ENCODE measurements at places on chromosomes 7 and 10.

DNA sequence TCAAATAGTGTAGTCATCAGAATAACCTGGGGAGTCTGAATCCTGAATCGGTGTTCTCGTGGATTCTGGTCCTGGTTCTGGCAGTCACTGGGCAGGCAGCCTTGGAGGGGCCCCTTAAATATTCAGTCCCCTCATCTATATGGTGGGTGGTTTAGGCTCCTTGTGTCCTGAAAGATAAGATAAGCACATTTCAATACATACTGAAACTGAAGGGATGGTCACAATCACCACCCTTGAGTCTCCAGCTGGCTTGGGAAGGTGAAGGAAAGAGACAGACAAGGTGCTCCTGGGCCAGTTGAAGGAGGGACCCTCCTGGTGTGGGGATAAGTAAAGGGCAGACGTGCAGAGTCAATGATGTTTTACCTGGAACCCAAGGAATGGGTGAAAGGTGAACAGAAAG lies 146.7 kb downstream of the CXCL12 start:
- no peak for DNase-seq

GRCh38 chr10:124378881-124379471 lies 39.7 kb downstream of the OAT start:
- DNase-seq = no peak

DNA sequence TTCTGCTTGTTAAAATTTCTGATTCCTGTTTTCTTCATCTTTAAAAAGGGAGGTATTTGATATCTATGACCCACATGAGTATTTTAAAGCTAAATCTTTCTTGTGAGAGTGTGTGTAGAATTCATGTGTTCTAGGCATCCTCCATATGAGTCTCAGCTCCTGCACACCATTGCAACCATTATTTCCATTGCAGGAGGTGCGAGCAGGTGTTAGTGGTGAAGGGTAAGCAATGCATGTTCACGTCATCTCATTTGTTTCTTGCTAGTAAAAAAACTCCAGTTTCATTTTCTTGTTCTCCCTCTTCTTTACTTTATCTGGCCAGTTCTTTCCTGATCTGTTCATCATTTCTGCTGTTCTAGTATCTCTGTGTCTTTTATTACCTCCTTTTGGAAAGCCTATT lies 100.5 kb downstream of the ADRA2A start:
- DNase-seq = no peak

GRCh38 chr10:121080281-121080891 lies 229.2 kb downstream of the WDR11 start:
- no peak for DNase-seq

- no peak for DNase-seq
Measured at GRCh38 chr7:25319707-25320106, 91.4 kb upstream of the NPVF start.

DNA sequence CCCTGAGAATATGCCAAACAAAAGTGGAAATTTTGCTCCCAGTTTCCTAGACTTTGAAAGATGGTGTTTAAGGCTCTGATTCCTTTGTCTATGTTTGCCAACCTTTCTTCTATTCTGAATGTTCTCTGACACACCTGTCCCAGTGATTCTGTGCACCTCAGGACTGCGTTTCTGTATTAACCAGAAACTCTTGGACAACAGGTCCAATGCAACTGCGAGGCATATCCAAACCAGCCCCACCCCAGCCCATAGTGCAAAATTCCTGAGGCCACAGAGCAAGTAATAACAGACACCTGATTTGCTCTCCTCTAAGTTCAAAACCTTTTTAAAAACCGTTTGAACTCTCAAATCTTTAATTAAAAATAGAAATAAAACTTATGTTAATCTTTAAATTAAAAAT lies 37.0 kb upstream of the MSRB2 start:
- no peak for DNase-seq

DNA sequence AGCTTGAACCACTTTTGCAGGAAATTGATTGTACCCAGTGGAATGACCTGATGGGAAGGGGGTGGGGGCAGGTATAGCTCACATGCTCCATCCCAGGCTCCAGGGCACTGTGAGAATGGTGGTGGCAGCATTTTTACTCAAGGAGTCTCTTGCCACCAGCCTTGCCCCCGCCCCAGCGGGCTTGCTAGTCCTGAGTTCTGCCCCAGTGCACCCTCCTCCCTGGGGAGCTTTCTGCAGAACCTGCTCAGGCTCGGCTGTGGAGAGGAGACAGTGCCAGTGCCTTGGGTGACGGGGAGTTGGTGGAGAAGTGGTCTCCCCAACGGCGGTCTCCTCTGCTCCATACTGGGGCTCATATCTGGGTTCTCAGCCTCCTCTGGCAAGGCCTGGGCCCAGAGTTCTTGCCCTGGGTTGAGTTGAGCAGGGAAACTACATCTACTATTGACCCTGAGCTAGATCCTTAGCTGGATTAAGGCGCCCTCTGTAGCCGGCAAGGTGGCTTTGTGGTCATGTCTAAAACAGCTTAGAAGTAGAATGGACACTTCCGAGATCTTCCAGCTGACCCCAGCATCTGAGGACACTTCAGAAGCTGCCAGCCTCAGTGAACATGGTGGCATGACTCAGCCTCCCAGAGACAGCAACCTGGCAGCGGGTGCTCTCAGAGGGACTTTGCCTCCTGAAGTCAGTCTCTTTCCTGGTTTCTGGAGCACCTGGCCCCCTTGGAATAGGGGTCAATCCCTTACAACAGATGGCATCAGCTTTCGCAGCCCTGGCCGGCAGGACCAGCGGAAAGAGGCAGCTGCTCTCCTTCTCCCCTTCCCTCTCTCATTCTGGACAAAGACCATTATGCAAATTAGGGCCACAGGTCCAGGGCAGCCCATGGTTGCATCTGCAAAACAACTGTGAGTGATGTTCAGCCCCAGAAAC lies 363.4 kb upstream of the MKI67 start:
- no peak for DNase-seq

DNA sequence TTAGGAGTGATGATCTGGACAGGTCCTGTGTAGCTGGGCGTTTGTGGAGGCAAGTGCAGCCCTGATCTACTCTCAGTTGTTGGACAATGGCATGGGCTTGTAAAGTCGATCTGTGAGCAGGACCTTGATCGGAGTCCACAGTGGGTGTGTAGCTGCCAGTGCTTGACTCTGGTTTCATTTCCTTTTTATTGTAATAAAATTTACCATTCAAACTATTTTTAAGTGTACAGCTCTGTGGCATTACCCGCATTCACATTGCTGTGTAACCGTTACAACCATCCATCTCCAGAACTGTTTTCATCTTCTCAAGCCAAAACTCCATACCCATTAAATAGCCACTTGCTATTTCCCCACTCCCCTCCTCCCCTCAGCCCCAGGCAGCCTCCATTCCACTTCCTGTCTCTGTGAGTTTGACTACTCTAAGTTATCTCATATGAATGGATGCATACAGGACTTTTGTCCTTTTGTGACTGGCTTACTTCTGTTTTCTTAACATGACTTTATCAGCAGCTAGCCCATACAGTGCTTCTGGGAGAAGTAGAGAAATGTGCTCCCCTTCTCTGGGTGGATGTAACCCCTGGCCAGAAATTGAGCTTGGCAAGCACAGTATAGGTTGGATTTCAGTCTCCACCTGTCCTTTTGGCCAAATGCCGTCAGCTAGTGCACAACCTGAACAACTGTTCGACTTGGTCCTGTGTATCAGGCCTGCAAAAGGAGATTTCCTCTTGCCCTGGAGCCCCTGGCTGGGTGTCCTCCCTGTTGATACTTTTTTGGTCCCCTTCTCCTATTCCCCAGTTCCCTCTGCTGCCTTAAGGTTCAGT lies 180.0 kb downstream of the LRMDA start:
- no peak for DNase-seq

DNA sequence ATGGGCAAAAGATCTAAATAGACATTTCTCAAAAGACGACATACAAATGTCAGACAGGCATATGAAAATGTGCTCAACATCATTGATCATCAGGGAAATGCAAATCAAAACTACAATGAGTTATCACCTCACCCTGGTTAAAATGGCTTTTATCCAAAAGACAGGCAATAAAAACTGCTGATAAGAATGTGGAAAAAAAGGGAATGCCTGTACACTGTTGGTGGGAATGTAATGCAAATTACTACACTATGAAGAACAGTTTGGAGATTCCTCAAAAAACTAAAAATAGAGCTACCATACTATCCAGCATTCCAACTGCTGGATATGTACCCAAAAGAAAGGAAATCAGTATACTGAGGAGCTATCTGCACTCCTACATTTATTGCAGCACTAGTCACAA lies 18.0 kb downstream of the GSDME start:
- DNase-seq = no peak

- DNase-seq = no peak
Measured at GRCh38 chr7:151008143-151008510, 16.2 kb downstream of the ATG9B start.

GRCh38 chr7:50552921-50553320 lies 12.3 kb downstream of the DDC start:
- DNase-seq = no peak

GRCh38 chr7:3923307-3923918 lies 622.4 kb downstream of the SDK1 start:
- no peak for DNase-seq

DNA sequence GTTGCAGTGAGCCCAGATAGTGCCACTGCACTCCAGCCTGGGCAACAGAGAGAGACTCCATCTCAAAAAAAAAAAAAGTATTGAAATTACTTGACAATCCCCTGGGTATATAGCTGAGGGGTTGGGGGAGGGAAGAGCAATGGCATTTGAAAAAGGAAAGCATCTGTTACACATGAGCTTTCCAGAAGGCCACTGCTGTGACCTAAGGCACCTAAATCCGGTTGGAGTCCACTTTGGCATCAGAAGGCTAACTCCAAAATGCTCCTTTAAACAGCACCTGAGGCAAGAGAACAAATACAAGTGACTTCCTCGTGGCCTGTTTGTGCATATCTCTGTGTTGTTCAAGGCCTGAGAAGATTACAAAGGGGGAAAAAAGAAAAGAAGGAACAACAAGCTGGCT lies 74.8 kb upstream of the PALS2 start:
- DNase-seq = no peak

DNA sequence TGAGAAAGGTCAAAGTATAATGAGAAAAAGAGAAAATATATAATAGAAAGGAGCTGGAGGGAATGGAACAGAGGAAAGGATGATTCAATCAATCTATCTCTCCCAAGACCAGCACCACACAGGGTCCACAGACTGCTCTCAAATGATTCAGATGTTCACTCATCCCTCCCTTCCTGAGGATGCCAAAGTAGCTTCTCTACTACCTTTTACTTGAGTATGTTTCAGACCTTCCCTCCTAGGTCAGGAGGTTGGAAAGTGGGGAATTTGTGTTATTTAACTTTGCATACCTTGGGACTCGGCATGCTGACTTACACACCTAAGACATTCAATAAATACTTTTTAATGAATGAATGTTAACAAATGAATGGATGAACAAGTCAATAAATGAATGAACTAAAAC lies 30.6 kb downstream of the CPVL start:
- DNase-seq = no peak

DNA sequence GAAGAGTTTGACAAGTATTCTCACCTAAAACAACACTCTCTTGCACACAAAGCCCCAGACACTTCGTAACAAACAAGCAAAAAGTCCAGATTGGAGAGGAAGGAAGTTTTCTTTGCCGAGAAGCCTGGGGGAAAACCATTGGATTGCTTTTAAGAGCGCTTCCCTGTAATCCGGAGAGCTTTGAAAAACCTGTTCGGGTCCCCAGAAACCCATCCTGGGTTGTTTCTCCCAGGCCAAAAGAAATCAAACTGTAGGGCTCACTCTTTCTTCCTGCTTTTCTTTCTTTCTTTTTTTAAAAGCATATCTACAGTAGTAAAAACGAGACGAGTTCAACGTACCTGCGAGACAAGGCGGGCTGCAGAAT lies 655 bp downstream of the SP8 start:
- DNase-seq = no peak

DNA sequence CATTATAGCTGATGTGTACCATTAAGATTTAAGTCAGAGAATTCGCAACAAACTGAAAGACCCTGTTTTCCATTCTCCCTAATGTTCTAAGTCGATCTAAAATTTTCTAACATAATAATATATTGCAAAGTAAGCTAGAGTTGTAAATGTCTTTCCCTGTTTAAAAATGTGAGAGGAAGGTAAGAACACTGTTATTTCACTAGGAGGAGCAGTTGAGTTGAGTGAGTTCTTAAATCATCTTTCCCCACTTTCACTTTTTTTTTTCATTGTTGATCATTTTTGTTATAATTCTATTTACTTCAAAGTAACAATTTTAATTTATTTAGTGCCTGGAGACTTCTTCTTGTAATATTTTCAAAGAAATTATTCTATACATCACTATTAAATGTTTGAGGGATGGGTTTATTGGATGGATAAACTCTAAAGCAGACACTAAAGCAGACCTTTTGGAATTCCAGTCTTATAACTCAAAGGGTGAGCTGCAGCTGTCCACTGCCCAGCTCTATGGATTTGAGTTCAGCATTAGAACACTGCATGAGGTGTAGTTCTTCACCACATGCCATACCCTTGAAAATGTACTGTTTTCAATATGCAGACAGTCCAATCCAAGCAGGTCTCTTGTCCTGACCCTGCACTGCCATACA lies 181.3 kb upstream of the FZD1 start:
- no peak for DNase-seq
